ENCODE measurements at places on chromosomes 3 and 15.

DNA sequence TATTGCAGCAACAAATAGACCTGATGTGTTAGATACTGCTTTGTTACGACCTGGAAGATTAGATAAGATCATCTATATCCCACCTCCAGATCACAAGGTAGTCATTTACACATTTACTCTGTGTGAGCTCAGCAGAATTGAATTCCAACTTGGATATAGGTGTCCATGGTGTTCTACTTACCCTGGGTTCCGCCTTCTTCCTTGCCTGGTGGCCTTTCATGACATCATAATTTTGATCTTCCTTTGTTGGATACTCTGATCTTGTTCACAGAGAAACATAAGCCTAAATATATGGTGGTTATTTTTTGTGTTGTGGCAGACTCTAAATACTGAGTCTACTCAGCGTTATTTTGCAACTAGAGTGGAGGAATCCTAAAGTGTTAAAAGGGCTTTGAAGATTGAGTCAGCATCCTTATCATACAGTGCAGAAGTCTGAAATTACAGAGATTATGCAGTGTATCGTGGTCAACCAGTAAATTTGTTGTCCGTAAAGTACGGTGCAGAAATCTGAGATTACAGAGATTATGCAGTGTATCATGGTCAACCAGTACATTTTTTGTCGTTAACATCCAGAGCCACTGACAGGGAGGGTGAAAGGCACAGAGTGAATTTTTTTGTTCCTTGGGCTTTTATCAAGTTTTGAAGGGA is 39.1 kb upstream of the GATM start:
- DNase-seq = no peak

GRCh38 chr15:64865998-64866520 is 24.3 kb downstream of the PLEKHO2 start:
- no peak for DNase-seq

DNA sequence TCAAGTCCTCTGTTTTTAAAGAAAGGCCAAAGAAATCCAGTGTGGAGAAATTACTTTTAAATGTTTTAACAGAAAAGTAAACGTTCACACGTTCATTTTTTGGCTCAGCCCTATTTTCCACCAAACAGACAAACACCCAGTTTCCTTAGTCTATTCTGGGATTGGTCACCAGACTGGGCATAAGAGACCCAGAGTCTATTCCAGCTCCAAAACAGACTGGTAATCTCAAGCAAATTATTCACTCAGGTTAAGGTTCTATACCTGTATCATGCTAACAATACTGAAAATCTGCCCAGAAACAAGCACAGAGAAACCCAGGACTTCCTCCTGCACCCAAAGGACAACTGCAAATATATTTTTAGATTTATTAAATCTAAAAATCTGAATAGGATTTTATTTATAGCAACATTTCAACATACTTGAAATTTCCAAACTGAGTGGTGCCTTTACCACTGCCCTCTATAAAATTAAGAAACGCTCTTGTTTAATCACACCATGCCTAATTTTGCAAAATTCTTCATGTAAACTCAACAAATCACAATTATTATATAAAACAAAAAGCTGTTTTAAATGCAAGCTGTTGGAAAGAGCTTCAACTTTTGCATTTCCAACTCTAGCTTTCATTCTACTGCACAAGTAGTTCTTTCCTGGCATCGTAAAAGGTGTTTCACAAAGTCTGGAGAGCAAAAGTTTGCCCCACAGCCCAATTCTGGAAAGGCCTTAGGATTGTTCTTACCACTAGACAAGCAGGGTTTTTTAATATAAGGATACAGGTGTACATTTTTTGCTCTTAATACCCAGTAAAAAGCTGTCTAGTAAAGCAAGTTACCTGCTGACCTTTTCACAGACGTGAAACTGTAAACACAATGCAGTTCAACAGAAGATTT is 18.7 kb downstream of the ZNF148 start:
- DNase-seq = no peak

DNA sequence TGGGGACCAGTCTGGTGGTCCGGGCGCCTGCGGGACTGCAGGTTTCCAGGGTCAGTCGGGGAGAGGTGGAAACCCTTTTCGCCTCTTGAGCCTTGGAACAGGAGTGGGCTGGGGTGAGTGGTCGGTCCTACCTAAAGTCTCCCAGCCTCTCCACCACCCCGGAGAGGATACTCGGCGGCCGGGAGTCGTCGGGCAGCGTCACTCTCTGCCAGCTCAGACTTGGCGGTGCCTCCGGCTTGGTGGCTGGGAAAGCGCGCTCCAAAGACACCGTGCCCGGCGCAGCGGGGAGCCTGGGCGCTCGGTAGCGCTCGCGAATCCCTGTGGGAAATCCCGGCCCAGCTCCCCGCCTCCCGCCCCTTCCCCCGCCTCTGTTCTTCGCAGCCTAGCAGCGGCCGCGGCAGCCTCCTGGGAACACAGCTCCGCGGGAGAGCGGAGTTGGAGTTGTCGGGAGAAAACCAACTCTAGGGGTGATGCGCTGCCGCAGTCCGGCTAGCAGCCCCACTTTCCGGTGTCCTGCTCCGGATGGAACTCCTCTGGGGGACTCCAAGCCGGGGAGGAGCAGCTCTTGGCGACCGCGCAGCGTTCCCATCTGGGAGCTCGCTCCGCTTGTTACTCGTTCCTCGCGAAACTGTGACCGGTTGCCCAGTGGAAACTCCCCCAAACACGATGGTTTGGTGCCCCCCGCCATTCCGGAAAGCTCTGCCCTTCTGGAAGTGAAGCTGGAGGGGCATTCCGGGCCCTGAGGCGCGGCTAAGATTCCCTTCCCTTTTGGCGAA is 1.4 kb downstream of the EPHB1 start:
- DNase-seq = no peak

DNA sequence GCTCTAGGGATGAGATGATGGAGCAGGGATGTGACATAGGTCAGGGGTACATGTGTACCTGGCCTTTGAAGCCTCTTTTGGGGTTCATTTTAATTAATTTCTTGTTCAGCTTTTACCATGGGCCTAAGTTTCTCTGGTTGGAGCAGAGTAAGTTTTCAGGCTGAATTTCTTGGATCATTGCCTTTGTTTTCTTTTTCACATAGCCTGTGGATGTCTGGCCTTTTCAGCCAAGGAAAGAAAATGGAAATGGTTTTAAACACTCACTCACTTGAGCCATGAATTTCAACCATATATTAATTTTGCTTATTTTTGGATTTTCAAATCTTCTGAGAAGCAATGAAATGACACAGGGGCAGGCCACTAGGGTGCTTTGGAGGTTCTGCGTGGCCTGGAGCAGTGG is 30.2 kb downstream of the CACNA1D start:
- no peak for DNase-seq

- no peak for DNase-seq
Measured at GRCh38 chr15:73756390-73756789, 3.2 kb upstream of the INSYN1 start.

DNA sequence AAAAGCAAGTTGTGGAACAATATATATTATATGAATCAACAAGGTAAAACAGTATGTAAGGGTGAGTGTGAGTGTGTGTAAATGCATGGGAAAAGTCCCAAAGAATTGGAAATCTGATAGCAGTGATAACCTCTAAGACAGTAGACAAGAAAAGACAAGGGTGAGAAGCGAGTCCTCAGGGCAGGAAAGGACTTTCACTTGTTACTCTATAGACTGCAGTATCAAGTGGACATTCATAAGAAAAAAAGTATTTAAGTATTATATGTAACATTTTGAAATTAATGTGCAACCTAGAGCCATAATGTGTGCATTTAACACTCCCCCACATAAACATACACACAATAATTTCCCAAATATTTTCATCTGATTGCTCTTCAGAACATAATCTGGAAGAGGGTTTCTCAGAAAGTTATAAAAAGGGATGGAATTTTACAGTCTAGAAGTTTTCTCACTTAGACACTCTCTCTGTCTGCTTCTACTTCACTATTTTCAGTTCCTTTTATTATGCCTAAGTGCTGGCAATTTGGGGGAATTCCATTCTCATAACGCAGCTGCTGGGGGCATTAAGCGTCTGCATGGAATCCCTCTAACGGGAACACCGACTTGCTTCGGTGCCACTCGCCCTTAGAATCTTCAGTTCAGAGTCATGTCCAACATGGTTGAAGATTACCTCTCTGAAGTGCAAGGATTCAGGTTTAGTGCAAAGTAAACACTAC is 50.0 kb upstream of the CDIN1 start:
- no peak for DNase-seq

GRCh38 chr3:147701195-147701594 is 292.0 kb downstream of the ZIC1 start:
- no peak for DNase-seq

- DNase-seq = no peak
Measured at GRCh38 chr3:171636666-171637065, 173.6 kb downstream of the PLD1 start.

DNA sequence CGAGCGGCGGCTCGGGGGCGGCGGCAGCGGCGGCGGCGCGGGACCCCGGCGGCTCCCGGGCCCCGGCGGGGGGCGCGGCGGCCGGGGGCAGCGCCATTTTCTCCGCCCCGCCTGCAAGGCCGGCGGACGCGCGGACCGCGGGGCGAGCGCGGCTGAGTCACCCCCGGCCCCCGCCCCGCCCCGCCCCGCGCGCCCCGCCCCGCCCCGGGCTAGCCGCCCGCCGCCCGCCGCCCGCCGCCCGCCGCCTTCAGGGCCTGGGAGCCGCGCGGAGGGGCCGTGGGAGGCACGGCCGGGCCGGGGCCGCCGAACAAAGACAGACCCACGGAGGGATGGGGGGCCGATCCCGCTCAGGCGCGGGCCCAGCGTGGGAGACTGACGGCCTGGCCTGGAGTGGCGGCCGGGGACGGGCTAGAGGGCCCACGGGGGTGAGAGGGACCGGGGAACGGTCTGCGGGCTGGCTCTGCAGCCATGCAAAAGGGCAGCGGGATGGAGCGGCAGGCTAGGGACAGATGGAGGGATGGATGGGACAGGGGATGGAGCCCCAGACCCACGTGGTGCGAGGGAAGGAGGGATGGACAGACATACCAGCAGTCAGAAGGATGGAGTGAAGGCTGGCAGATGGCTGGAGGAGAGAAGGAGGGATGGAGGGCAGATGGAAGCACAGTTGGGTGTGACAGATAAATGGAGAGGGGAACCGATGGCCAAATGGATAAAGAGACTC is at the start of gene EIF4E3:
Gene EIF4E3 (minus strand): TSS at position 132 of the 721 bp plus-strand sequence. CDS start 35 bp downstream, at position 97.
- DNase-seq = no peak

DNA sequence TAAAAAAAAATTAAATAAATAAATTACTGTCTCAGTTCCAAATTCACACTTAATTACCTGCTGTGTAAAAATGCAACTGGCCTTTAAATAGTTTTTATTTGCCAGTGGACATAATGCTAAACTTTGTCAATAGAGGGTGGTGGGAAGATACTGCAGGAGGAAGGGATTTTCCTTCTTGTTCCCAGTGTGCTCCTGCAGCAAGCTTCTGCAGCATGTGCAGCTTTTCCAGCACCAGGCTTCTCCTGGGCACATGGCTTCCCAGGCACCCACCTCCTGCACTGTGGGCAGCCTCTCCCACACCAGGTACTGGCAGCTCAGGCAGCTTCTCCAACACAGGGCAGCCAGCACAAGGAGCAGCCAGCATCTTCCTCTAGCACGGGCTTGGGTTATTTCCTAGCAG is 29.6 kb upstream of the BBX start:
- DNase-seq = no peak

GRCh38 chr15:31148297-31149087 is 47.0 kb upstream of the TRPM1 start:
- DNase-seq = no peak

- DNase-seq = no peak
Measured at GRCh38 chr3:127822682-127823425, 539 bp upstream of the MGLL start.

DNA sequence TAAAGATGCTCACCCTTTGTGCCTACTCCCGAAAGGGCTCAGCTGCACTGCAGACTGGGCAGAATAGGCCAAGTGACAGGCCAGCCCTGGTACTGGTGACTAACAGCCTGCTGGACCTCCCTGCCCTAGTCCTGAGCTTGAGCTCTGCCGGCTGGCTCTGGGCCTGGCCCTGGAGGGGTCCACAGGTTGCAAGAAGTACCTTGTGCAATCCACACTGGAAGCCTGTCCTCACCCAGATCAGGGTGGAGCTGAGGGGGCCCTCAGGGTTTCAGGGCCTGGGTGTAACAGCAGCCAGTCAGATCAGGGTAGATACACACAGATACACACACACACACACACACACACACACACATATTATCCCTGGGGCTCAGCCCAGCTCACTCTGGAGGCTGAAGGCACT is 27.3 kb upstream of the PLA2G4D start:
- no peak for DNase-seq

DNA sequence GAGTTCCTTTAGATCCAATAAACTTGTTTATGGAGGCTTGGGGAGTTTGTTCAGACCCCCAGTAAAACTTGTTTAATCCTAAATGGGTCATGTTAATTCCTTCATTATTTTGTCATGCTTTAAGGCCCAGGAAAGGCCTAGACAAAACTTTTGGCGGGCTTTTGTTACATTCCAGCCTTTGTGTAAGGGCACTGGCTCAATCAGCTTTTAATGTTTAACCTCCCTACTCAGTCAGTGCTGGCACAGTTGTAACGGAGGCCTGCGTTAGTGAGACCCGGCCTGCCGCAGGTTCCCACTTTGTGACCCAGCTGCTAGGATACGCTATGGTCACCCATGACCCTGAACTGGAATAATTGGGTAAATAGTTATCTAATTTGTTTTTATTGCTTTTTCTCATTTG is 59.2 kb downstream of the OXSM start:
- no peak for DNase-seq

DNA sequence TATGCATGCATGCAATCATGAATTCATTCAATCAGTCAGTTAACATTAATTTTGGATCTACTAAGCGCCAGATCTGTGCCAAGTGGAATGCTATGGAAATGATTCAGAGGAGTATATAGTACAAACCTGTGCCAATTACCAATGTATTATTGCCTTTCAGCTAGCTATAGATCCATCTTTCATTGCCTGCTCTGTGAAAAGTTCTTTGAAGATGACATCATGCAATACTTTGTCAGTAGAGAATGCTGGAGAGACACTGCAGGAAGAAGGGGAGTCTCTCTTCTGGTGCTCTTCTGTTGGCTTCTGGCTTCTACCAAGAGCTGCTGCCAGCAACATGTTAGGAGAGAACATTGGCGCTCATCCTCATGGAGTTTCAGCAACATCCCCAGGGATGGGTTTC is 81.0 kb upstream of the LMCD1 start:
- no peak for DNase-seq

- DNase-seq = no peak
Measured at GRCh38 chr15:59456114-59456513, 18.1 kb downstream of the FAM81A start.

DNA sequence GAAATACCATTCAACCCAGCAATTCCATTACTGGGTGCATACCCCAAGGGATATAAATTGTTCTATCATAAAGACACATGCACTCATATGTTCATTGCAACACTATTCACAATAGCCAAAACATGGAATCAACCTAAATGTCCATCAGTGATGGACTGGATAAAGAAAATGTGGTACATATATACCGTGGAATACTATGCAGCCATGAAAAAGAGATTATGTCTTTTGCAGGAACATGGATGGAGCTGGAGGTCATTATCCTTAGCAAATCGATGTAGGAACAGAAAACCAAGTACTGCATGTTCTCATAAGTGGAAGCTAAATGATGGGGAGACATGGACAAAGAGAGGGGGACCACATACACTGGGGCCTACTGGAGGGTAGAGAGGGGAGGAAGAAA is 5.5 kb upstream of the MYRIP start:
- DNase-seq = no peak

GRCh38 chr3:10806006-10806405 is 10.0 kb upstream of the SLC6A11 start:
- DNase-seq = no peak

All from KG1 (cell line).